Stimulated activated CD8-positive, alpha-beta memory T cell treated with anti-CD3 and anti-CD28 coated beads, Interleukin-4, amount 100 ng/mL, for 24 hours (primary cell): ENCODE measurements at places on chromosomes 7 and 10.

DNA sequence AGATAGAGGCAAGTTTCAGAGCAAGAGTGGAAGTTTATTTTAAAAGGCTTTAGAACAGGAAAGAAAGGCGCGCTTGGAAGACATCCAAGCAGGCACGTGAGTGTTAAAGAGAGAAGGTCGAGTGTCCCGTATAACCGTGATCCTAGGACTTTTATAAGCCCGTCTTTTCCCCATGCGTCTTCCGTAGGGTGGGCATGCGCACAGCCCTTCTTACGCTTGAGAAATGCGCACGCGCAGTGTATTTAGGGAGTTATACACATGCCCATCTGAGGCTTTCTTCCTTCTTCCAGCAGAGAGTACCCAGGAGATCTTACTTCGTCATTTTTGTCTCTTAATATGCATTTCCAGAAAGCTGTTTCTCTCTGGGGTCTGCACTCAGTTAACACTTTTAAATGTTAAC lies 52.4 kb downstream of the CALD1 start:
- no peak for DNase-seq

DNA sequence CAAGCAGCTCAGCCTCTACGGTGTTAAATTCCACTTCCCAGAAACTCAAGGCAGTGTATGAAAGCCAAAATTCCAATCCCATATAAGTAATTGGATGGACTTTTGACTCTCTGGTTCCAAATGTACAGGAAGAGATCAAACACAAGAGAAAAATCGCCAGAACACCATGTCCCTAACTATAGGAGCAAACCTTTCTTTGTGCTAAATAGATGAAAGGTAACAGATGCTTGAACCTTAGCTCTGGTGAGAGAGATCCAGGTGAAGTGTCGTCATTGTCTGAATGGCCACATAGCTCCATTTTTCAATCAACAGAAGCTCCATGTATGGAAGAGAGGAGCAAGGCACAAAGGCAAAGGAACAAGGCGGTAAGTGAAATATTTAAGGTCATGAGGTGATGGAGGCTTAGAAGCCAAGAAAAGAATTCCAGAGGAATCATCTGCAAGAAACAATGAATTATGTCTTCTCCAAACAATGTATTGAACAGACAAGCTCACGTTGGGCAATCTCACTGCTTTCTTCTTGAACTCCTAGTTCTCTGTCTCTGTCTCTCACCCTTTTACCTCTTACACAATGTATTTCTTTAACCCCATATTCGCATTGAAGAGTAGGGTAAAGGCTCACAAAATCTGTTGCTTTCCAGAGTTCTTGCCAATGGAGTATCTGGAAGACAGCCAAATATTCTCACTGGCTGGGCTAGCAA lies 585.1 kb downstream of the GATA3 start:
- DNase-seq = no peak

- no peak for DNase-seq
Measured at GRCh38 chr7:94022550-94022949, 18.4 kb upstream of the BET1 start.

DNA sequence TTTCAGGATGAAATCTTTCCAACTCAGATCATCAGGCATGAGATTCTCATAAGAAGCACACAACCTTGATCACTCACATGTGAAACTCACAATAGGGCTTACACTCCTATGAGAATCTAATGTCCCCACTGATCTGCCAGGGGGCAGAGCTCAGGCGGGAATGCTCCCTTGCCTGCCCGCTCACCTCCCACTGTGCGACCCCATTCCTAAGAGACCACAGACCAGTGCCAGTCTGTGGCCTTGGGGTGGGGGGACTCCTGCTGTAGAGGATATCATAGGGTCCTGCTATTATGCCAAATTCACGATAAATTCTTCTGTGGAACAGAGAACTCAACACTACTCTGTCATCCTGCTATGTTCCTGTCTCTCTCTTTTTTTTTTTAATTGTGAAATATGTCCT lies 5.2 kb upstream of the RASGEF1A start:
- no peak for DNase-seq

DNA sequence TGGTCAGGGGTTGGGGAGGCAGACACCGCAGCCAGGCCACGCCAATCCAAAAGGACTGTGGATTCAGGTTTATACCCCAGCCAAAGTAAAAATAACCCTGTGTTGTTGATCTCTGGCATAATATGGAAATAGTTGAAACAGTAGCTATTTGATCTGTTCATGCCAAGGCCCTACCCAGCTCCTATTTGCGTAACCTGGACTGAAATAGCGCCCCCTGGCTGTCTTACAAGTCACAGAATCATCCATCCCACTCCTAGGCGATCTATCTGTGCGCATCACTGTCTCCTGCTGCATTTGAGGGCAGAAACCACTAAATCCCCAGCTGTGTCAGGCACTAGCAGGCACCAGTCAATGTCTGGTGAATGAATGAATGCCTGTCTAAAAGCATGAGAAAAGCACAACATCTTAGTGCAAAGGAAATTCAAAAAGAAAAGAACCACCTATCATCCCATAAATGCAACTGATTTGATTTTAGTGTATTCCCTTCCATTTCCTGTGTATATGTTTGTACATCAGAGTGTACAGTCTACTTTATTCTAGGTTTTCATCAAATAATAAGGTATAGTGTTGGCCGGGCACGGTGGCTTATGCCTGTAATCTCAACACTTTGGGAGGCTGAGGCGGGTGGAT lies 160.0 kb downstream of the SLIT1 start:
- peak; percentile 36 for DNase-seq

GRCh38 chr7:139783647-139784385 lies 6.0 kb upstream of the HIPK2 start:
- DNase-seq = no peak

GRCh38 chr10:68132391-68132790 lies 23.1 kb downstream of the MYPN start:
- DNase-seq = no peak

DNA sequence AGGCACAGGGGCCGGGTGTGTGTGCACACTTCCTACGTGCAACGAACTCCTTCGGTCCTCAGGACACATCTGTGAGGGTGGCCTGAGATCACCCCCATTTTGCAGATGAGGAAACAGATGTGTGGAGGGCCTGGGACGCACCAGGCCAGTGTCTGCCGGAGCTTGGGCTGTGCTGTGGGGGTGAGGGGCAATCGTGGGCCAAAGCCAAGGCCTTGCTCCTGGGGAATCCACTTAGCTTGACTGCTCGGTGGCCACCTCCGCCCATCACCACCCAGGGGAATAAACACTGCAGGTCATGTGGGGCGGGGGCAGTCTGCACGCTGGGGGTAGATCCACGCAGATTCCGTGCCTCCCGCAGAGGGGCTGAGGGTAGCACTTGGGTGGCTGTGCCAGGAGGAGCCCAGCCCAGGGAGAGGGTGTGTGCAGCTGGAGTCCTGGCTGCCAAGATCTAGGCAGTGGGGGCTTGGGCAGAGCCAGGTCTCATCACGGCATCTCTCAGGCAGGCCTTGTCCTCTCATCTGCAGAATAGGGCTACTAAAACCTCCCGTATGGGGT lies 70.8 kb upstream of the EN2 start:
- DNase-seq = no peak

DNA sequence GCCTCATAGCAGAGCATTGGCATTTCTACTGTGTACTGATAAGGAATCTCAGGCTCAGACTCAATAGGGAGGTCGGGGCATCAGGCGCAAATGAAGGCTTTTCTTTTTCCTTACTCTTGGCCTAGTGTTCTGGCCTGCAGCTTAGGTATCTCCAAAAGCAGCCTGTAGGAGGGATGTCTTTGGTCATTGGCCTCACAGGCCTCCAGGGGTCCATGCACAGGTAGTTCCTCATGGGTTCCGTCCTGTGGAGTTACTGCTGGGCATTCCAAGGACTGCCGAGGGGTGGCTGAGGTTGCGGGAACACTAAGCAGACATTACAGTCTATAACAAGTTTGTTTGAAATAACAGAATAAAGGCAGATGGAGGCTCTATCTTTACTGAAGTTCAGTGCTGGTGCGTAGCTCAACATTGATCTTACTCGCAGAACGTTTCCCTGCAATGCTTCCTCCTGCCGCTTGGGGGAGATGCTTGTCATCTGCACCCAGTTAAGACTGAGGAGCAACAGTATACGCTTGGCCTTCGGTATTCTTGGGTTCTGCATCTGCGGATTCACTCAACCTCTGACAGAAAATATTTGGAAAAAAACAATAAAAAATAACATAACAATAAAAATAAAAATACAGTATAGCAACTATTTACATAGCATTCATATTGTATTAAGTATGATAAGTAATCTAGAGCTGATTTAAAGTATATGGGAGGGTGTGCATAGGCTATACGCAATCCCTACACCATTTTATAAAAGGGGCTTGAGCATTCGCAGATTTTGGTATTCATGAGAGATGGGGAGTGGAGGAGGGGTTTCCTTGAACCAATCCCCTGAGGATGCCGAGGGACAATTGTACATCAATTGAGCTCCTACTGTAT lies 58.9 kb downstream of the SH2D4B start:
- no peak for DNase-seq

DNA sequence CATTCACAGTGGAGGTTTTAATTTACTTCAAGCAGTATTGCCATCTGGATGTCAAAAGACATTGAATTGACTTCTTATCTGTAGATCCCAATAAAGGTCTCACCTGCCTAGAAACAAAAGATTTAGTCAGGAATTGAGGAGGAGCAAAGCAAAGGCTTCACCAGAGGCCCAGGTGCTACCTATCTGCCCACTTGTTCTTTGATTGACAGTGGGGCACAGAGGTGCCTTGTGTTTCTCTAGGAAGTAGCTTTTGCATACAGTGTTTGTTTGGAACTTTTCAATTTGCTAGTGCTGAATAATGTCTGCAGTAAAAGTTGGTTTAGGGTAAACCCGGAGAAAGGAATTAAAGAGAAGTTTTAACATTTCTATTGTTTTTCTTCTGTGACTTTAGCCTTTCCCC lies 40.4 kb downstream of the AUTS2 start:
- DNase-seq = no peak

DNA sequence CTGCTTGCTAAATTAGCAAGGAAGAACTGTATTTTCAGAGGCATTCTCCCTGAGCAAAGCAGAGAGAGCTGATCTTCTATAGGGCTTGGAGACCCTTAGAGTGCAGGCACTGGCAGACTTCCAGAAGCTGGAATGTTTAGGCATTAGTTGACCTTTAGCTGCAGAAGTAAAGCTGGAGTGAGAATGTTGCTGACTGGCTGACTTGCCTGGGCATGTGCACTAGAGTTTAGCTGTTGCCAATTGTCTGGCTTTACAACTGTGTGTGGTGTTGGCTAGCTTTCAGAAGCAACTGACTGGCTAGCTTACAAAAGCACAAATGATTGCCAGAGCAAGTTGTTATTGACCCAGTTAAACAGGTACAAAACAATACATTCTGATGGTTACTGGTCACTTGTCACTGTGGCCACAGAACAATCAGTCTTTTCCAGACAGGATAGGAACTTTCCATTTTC lies 25.1 kb downstream of the FAM13C start:
- DNase-seq = no peak

DNA sequence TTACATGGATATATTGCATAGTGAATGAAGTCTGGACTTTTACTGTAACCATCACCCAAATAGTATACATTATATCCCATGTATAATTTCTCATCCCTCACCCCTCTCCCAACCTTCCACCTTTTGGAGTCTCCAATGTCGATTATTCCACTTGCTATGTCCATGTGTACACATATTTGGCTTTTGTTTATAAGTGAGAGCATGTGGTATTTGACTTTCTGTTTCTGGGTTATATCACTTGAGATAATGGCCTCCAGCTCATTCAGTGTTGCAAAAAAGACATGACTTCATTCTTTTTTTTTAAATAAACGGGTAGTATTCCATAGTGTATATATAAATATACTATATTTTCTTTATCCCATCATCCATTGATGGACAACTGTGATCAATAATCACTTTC lies 288.6 kb upstream of the BMPER start:
- no peak for DNase-seq

GRCh38 chr7:94252971-94253370 lies 141.7 kb upstream of the COL1A2 start:
- no peak for DNase-seq

GRCh38 chr7:138359870-138360559 lies 100.0 kb upstream of the TRIM24 start:
- no peak for DNase-seq

DNA sequence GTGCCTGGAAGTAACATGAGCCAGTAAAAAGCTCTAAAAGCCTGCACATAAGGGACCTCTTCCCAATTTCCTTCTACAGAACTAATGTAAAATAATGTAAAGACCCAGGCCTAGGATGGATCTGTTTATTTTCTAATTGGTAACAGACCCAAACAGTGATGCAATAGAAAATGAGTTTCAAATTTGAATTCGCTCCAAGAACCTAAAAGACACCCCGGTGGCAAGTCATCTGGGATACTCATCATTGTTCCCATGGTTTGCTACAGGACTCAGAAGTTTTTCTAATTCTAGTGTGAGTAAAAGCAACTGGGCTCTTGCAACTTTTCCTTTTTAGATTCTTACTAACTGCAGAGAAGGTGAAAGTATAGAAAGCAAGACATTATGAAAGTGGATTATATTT lies 271.3 kb upstream of the CACNA2D1 start:
- DNase-seq = no peak

GRCh38 chr7:73838642-73839041 lies 3.7 kb downstream of the METTL27 start:
- DNase-seq = no peak

DNA sequence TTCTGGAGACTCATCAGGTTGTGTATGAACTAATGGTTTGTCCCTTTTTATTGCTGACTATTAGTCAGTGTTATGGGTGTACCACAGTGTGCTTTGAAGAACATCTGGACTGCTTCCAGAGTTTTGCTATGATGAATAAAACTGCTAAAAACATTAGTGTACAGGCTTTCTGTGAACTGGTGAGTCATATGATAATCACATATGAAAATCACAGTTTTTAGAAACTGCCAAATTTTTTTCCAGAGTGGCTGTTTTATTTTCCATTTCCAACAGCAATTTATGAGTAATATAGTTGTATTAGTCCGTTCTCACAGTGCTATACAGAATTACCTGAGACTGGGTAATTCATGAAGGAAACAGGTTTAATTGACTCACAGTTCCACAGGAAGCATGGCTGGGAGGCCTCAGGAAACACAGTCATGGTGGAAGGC lies 281.2 kb upstream of the VSTM2A start:
- no peak for DNase-seq
